ENCODE measurements at places on chromosomes 12 and 14.

GRCh38 chr12:11497438-11497837 is 102.1 kb upstream of the PRB2 start:
- DNase-seq, result no peak

GRCh38 chr14:67970923-67971322 is 151.3 kb downstream of the RAD51B start:
- no peak for DNase-seq

GRCh38 chr12:44389038-44389437 is 487.1 kb downstream of the NELL2 start:
- no peak for DNase-seq

GRCh38 chr12:106954462-106955376 is 988 bp upstream of the TMEM263 start:
- DNase-seq, result peak; percentile 10

DNA sequence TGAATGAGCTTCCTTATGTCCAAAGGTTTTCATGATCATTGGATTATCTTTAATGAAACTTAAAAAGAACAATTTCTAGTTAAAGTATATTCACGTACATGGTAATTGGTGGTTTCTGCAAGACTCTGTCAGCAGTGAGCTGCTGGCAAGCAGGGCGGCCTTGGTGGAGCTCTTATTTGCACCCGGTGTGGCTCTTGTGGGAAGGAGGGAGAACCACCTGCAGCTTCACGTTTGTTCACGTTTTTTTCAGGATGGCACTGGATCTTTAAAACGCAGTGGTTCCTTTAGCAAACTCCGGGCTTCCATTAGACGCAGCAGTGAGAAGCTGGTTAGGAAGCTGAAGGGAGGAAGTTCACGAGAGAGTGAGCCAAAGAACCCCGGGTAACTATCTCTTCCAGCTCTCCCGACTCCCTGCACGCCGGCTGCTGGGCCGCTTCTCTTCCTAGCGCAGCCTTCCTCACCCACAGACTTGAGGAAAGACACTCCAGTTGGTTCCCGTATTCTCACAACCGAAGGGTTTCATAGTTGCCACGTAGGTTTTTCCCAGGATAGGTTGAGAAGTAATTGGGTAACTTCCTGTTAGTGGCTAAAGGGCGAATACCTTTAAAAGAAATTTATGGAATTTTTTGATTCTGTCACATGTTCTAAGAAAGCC is 28.3 kb downstream of the XRCC3 start:
- no peak for DNase-seq

DNA sequence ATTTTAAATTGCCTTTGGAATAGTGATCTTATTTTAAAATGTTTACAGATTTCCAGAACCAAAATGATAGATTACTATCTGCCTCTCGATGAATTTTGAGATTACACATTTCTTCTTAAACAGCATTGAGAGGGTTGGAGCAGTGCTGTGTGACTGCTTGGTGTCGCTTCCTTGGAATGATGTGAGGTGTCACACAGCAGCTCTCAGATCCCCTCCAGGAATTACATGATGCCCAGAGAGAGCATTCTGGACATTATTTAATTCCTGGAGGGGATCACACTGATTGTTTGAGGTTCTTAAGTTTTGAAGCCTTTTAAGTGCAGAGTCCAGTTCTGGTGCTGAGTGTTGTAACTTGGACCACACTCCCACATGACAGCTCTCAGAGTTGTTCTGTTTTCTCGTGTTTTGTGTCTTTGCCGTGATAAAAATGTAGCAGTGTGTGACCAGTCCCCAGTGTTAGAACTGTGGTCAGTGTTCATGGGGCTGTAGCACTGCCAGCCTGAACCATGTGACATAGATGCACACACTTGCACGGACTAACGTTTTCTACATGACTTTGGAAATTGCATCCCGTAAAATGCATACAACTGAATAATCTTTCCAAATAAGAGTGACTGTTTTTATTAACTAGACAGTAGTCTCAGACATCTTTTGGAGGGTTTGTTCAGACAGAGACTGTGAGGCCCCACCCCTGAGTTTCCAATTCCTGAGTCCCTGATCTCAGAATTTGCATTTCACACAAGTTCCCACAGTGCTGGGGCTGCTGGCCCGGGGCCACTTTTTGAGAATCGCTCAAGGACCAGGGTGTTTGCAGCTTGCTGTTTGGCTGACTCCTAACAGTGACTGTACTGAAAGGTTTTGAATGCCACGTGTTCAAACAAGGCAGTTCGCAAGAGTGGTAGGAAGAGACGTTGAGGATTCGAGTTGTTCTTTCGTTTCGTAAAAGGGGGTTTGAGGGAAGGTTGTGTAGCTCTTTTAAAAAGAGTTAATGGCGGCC is 26.0 kb downstream of the XRCC3 start:
- DNase-seq, result no peak
